GM13977 (cell line): ENCODE measurements at places on chromosomes 5 and 9.

DNA sequence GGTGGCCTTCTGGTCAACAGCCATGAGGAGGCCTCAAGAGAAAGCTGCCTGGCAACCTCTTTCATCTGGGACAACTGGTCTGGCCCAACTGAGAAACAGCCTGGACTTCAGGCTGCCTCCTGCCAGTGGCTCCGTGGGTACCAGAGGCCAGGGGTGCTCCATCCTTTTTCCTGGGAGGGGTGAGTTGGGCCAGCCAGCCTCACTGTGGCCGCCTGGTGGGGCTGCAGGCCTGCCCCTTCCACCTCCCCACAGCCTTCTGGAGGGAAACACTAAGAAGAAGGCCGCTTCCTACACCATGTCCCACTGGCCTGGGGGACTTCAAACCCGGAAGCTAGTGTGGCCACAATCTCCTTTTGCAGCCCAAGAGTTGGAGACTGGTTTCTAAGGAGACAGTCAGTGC, 13.8 kb upstream of the NKD2 start:
- no peak for DNase-seq

DNA sequence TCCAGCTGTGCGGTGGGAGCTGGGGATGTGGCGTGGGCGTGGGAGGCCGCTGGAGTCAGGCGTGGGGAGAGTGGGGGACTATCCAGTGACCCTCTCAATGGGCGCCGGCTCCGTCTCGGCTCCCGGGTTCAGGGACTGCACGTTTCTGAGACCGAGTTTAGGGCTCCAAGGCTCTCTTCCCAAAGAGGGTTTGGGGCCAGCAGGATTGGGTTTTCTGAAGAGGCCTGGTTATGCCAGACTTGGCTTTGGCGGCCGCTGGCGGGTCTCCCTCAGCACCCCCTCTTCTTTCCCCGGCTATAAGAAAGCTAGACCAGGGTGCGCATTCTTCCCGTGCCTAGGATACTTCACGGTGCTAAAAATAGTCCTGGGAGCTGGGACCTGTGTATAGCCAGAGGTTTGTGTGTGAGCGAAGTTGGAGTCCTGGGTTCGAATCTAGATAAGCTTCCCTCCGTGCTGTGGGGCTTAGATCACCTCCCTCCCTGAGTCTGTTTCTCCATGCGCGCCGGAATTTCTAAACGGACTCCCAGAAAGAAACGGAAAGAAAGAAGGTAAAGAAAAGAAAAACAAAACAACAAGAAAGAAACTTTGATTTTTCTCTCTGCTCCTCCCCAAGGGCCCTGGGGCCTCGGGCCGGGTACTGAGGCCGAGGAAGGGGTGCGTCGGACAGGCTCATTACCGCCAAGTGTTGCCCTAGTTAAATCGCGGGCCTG, 5.0 kb downstream of the HAND1 start:
- DNase-seq = no peak

DNA sequence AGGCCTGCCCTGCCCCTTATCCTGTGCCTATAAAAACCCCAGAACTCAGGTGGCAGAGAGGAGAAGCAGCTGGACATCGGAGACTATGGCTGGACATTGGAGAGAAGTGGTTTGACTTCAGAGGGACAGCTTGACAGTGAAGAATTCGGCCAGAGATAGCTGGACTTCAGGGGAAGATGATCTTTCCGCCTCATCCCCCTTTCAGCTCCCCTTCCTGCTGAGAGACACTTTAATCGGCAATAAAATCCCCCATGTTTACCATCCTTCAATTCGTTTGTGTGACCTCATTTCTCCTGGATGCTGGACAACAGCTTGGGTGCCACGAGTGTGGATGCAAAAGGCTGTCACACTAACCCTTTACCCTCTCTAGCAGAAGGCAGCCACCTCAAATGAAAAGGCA, 134.1 kb upstream of the TUT7 start:
- no peak for DNase-seq

GRCh38 chr9:6584881-6585597, 60.5 kb downstream of the GLDC start:
- DNase-seq = peak; percentile 39

GRCh38 chr5:943918-944620, 51.4 kb downstream of the TRIP13 start:
- no peak for DNase-seq

DNA sequence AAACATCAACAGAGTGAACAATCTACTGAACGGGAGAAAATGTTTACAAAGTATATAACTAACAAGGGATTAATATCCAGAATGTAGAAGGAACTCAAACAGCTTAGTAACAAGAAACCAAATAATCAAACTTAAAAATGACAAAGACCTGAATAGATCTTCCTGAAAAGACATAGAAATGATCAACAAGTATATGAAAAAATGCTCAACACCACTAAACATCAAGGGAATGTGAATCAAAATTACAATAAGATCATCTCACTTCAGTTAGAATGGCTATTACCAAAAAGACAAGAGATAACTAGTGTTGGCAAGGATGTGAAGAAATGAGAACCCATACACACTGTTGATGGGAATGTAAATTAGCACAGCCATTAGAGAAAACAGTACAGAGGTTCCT, 218.8 kb downstream of the MCTP1 start:
- DNase-seq = no peak
